ENCODE measurements at places on chromosomes 4 and X.
A peak's percentile ranks its signal among the peaks of the same experiment; 100 is the strongest.

- DNase-seq: no peak
These were observed 570.4 kb upstream of the DIPK2B start for GRCh38 chrX:45771114-45771513.

DNA sequence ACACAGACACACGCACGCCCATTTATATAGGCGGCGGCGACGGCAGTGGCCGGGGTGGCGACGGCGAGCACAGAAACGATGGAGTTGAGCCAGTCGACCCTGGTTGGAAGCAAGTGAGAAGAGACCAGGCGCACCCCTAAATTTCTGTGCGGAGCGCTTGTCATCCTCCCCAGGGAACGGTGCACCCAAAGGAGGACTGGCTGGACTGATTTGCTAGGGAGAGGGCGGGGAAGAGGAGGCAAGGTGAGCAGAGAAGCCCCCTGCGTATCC lies 302 bp downstream of the NHS start:
- no peak for DNase-seq

GRCh38 chr4:55592014-55592413 lies at the start of gene PDCL2:
Gene PDCL2, minus strand, starts transcription at chr4:55592245. Its CDS starts 136 bp downstream, at chr4:55592109.
- no peak for DNase-seq

DNA sequence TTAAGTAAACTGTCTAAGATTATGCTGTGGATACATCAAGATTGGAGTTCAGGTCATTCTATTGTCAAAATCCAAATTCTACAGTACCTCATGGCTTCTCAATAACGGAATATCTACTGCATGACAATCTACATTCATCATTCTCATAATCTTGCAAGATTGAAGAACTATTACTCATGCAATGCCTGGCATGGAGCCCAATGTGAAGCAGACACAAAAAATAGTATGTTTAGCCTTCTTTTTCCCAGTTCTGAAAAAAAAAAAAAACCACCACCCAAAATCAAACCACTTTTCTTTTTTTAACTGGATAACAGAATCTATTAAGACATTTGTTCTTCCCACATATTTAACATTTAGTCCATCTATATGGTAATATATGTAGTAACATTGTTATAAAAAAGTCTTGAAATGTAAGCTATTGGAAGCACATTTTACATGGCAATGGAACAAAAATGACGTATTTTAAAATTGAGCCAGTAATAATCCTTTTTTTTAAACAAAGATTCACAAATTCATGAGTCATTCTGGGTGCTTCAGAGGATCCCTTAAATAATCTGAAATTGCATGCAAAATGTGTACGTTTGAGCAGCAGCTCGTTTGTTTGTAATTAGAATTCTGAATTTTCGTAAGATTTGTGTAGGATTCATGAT lies 232.2 kb upstream of the FMR1 start:
- no peak for DNase-seq

- no peak for DNase-seq
These were observed 20.8 kb downstream of the AMOT start for GRCh38 chrX:112819813-112820212.

- no peak for DNase-seq
These were observed 17.8 kb downstream of the HSD17B13 start for GRCh38 chr4:87304745-87305432.

DNA sequence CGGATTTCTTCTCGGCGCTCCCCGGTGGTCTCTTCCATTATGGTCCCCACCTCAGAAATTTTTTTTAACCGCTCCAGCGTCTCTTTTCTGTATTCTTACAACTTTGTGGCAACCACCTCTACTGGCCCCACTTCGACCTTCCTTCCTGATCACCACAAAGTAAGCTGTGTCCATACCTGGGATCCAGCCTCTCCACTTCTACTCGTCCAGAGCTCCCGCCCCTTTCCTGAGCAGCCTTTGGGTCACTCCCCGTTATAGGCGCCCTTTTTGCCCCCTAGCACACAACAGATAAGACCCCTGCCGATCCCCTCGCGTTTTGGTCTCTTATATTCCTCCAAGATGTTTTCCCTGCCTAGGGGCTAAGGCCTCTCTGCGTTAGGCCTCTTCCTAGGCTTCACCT lies 557 bp downstream of the PIGG start:
- no peak for DNase-seq

- no peak for DNase-seq
These were observed 54.8 kb downstream of the DHX15 start for GRCh38 chr4:24529555-24529954.

- DNase-seq: no peak
These were observed 55.6 kb upstream of the SPP1 start for GRCh38 chr4:87919941-87920340.

DNA sequence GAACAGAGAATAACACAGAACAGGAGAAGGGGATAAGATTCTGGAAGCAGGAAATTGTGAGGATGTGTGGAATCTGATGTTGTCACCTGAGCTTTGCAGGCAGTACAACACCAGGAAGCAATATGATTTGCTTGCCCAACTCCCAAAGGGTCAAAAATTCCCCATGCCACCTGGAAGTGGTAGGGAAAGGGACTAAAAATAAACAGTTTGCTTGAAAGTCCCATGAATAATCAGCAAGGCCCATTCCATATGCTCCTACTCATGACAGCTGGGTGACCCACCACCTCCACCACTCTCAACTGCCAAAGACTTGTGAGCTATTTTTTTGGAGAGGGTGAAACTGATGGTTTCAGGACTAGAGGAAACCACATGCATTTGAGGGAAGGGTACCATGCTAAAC lies 168.4 kb downstream of the KCNIP4 start:
- no peak for DNase-seq

- DNase-seq: no peak
These were observed 401.6 kb upstream of the EPHA5 start for GRCh38 chr4:66071911-66072310.

DNA sequence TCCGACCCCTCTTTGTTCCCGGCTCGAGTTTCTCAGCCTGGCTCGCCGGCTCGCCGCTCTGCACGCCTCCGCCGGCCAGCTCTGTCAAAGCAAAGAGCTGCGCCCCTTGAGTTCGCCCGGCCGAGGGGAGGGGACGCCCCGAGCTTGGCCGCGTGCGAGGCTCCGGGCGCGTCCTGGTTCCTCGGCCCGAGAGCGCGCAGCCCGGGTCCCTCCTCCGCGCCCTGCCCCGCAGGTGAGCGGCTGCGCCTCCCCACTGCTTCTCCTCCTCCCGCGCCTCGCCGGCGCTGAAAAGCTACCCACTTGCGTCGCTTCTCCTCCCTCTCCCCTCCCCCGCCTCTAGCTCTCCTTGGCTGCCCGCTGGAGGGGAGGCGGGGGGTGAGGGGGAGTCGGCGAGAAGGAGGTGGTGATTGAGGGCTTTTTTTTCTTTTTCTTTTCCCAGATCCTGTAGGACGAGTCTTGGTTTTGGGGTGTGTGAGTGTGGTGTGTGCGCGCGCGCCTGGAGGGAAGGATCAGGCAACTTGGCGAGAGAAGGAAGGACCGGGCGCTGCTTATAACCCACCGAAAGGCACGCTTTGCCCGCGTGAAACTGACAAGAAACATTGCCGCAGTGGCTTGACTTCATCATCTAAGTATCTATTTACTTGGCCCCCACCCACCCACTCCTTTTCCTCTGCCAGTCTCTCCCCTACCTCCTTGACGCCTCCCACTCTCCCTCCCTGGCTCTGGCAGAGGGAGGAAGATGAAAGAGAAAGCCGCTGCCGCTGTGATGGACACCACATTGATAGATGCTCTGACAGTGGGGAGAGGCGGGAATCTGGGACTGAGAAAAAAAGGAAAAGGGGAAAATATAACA lies at the start of gene LEF1:
TSS of gene LEF1 (minus strand) at position 262 of the 853 bp plus-strand sequence. CDS start 1,165 bp downstream, outside the sequence.
- DNase-seq: peak; percentile 81

GRCh38 chr4:184318852-184319251 lies 101.2 kb upstream of the ENPP6 start:
- peak; percentile 31 for DNase-seq

- DNase-seq: no peak
These were observed 12.0 kb upstream of the TNIP2 start for GRCh38 chr4:2768124-2768523.

GRCh38 chr4:147863808-147864472 lies 132.1 kb downstream of the ARHGAP10 start:
- no peak for DNase-seq

DNA sequence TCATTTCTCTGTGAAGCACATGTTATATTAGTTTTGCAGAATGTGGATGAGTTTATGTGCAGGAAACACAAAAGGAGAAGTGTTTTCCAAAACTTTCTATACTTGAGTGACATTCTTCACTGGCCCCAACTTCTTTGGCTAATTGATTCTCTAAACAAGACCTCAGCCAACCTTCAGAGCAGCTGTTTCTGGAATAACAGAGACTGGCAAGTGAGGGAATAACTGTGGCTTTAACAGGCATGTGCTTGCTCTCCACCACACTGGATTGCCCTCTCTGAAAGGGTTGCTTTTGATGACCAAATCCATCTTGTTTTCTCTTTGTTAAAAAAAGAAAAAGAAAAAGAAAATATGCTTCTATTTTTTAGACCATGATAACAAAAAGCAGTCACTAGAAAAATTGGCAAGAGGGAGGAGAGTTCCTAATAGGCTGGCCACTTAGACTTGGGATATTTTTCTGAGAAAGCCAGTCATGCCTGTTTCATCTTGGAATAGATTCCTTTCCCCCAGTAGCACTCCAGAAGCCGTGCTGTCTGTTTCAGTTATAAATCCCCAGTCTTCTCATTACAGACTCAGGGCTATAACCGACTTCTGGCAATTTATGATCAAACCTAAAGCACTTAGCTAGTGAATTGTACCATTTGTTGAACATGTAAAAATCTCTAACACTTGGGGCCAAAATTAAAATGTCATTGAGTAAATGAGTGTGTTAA lies 295.0 kb upstream of the NR3C2 start:
- no peak for DNase-seq

DNA sequence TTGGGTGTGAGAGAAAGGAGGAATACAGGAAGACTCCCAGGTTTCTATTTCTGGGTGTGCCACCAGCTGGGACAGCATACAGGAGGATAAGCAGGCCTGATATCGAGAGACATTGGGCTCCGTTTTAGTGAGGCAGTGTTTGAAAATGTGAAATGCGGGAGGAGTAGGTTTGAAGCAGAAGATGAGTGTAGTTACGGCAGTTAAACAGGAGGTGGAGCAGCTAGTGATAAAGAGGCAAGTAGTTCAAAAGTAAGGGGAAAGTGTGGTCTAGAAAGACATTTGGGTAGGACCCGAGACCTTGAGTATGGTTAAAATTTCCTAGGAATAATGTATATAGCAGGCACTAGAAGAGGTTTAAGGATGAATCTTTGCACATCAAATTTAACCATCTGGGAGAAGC lies 42.4 kb downstream of the DCUN1D4 start:
- DNase-seq: no peak

- no peak for DNase-seq
These were observed 269.3 kb upstream of the AGTR2 start for GRCh38 chrX:115901241-115901640.

GRCh38 chr4:101593666-101594065 lies 196.9 kb upstream of the BANK1 start:
- no peak for DNase-seq

- no peak for DNase-seq
These were observed 611.6 kb upstream of the GRIA3 start for GRCh38 chrX:122572461-122572860.

- no peak for DNase-seq
These were observed 47.5 kb upstream of the TRIM2 start for GRCh38 chr4:153156721-153157120.

- DNase-seq: no peak
These were observed 61.6 kb upstream of the VAMP7 start for GRCh38 chrX:155819525-155819924.

DNA sequence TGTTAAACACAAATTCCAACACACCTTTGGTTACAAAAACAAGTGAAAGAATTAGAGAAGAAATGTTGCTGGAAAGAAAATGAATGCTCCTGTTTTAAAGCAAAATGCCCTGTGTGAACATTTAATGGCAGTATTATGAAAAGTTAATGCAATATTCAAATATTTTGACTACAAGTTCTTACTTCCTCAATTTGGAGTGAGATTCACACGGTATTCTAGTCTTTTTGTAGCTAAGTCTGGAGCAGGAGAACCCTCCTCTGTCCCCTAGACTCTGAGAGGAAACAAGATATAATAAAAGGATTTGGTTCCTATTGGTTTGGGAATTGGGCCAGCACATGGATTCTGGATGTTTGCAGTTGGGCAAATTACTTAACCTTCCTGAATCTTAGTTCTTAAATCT lies 12.7 kb downstream of the MAD2L1 start:
- no peak for DNase-seq

GRCh38 chrX:154430479-154430878 lies 2.0 kb downstream of the ATP6AP1 start:
- no peak for DNase-seq

GRCh38 chr4:42391981-42392380 lies 5.3 kb upstream of the SHISA3 start:
- no peak for DNase-seq

DNA sequence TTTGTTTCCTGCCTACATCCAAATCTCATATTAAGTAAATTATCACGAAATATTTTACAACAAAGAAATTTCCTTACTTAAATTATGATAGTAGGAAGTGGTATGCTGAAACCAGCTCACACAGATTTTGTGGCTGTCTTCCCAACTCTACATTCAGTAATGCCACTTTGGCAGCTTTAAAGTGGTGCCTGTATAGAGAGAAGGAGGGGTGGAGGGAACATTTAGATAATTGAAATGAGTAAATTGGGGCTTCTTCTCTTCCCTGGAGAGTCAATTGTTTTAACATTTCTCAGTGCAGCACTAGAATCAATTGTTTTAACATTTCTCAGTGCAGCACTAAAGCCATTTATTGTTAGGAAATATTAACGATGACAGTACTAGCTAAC lies 1323.1 kb downstream of the PCDH7 start:
- DNase-seq: no peak
